ENCODE measurements at places on chromosomes 4 and X.

DNA sequence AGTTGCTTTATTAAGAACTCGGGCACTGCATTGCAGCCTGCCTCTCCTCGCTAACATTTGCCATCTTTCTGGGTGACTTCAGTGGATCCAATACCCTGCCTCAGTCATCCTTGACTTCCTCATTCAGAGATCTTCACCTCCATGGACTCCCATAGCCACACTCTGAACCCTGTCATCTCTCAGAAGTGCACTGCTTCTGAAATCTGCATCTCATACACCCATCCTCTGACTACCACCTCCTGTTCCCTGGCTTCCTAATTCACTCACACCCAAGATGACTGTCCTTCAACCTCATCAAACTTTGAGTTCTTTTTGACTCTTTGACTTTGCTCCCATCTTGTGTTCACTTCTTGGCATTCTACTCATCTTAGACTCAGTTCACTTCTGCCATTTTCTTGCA is 25.3 kb upstream of the CYBB start:
- no peak for DNase-seq

DNA sequence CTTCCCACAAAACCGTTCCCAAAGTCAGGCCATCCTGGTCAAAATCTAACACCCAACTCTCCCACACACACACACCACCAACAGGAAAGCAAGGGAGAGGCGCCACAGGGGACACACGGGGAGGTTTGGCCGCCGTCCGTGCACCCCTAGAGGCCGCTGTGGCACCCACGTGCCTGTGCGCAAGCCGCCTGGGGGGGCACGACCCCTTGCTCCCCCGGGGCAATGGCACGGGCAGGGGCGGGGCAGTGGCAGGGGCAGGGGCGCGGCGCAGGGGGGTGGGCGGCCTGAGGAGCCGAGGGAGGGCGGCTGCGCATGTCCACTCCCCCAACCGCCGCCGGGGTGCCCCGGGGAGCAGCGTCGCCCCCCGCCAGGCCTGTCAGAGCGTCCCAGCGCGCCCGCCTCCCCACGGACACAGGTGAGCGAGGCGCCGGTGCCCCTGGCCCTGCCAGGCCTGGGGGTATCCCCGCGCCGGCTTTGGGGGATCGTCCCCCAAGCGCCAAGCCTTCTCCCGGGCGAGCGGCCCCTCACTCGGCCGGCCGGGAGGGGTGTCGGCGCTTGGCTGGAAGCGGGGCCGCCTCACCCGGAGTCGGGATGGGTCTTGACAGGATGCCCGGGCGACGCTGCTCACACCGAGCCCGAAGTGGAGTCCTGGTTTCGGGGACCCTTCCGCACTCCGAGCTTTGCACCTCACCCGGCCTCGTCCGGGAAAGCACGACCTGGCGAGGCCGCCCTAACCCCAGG is at the start of gene ERAS:
ERAS (plus strand) TSS at position 379 of the 741 bp plus-strand sequence. CDS start 2,611 bp downstream, outside the sequence.
- DNase-seq = no peak

DNA sequence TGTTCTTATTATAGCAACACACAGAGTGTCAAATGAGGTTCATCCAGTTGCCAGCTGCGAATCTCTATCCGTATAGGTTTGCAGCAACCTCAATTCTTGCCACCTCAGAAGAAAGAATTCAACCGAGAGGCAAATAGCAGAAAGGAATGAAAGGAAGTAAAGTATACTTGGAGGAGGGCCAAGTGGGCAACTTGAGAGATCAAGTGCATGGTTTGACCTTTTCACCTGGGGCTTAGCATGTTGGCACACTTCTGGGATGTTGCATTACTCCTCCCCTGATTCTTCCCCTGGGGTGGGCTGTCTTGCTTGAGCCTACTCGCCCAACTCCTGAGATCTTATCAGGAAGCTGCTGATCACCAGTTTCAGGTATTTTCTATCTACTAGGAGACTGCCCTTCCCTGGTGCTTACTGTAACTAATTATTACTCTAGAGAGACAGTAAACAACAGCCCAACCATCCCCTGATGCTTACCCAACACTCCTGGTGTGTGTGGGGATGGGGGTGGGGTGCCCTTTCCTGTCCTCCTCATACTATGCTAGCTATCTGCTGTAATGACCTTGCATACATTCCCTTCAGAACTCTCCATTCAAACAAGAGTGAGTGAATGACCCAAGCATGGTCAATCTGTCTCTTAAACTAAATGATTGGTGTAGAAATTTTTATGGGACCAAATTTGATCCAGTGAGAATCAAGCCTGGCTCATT is 7.3 kb upstream of the TMEM33 start:
- DNase-seq = no peak

- DNase-seq = no peak
Measured at GRCh38 chrX:35590210-35590609, 207.9 kb upstream of the MAGEB16 start.

- DNase-seq = no peak
Measured at GRCh38 chr4:188551156-188551555, 411.9 kb downstream of the TRIML1 start.

GRCh38 chr4:139728146-139728545 is 62.5 kb downstream of the MGST2 start:
- no peak for DNase-seq

DNA sequence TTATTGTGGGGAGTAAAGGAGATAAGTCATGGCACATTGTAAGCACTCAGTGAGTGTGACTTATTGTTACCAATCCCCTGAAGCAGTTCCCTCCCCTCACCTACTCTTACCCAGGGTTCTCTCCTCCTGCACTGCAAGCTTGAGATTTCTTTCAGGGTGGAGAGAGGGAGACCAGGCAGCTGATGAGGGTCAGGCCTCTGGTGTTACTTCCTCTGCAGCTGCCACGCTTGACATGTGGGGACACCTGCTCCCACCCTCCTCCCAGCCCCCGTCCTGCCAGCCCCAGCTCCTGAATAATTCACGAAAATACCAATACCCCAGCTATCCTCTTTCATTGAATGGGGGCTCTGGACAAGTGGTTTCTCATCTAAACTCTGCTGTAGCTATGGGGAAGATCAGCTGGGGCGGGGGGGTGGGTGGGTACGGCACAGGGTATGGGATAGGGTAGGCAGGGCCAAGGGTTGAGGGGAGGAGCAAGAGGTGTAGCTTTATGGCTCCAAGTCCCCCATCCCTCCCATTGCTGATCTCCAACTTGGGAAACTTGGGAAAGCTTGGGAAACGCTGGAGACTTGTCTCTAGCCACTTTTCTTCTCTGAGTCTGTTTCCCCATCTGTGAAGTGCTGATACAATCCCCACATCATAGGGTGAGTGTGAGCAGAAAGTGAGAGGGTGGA is 148.5 kb upstream of the PJA1 start:
- no peak for DNase-seq

DNA sequence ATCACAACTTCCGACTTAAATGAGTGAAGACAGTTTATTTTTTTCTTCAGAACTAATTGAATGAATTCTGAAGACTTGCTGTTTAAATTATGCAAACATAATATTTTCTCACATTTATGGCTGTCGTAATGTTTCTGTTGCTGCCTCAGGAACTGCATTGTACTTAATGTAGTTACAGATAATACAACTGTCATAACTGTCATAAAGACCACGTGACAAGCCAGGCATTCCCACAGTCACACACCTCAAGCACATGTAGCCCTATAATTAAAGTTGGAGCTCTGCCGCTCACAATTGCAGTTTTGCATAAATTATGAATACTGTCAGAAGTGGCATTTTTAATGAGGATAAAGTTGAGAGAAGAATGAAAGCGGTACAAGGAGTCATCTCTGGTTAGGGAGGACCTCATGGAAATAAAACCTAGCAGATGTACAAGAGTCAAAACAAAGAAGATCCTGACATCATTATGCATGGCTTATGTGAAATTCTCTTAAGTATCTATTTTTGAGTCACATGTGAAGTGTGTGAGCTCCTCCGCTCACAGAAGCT is 38.5 kb upstream of the GALNTL6 start:
- DNase-seq = no peak

GRCh38 chrX:7201496-7201895 is 53.5 kb upstream of the PUDP start:
- DNase-seq = no peak

All from umbilical cord (tissue), 2 donors.